ENCODE measurements at places on chromosomes 2 and 18. TPM values are rescaled to one million over a fixed set of nuclear protein-coding genes. Genes with fewer than 3 reads are reported as not detected.

Gene MC4R
- 0.15 TPM for total RNA-seq

Gene SH3BP4
- total RNA-seq = 62.1 TPM

Gene NPHP1
- 8.4 TPM for total RNA-seq

Gene SLC5A7
- total RNA-seq = not detected

Gene SLC4A3
- total RNA-seq = 1.3 TPM
